ENCODE measurements at places on chromosomes 11 and 22. TPM values are rescaled to one million over a fixed set of nuclear protein-coding genes. Genes with fewer than 3 reads are reported as not detected.

The ZMAT5 gene
- 13.3 TPM for total RNA-seq

The BBOX1 gene
- not detected for total RNA-seq

The OR4X2 gene
- not detected for total RNA-seq

The SLC37A2 gene
- total RNA-seq, result 0.57 TPM

The AIP gene
- 108 TPM for total RNA-seq

The PTPRCAP gene
- total RNA-seq, result 0.49 TPM

The NAALAD2 gene
- total RNA-seq, result 0.25 TPM

The TEX54 gene
- total RNA-seq, result not detected

The DEFB131B gene
- total RNA-seq, result not detected
